GM23248 (cell line): ENCODE measurements at places on chromosomes 12 and 14.

DNA sequence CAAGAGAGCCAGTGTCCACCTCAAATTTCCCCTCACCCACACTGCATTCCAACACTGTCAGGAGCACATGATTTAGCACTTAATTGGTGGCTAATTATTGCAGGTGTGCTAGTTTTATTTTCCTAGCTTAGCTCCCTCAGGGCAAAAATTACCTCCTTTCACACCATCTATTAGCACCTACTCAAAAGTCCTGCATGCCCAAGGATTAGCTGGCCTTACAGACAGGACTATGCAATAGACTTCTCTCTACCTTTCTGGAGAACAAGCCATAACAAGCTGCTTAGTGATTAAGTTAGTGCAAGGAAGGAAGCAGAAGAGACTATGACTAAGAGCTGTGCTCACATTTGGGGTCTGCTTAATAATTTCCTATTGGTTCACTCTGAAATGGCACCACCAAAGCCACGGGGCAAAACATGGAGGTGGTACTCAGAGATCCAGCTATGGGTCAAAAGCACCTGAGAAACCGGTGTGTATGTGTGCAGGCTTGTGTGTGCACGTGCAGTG lies 69.5 kb downstream of the STON2 start:
- DNase-seq: no peak

- DNase-seq: peak; percentile 22
Measured at GRCh38 chr12:21718403-21718802, 56.1 kb downstream of the KCNJ8 start.

GRCh38 chr12:122820838-122821271 lies 14.4 kb upstream of the HIP1R start:
- no peak for DNase-seq

GRCh38 chr14:59069163-59069854 lies 119.2 kb upstream of the DAAM1 start:
- no peak for DNase-seq

- DNase-seq: peak; percentile 9
Measured at GRCh38 chr14:54462048-54462447, 20.9 kb upstream of the CNIH1 start.

- no peak for DNase-seq
Measured at GRCh38 chr14:103830511-103831270, 16.7 kb downstream of the PPP1R13B start.

- DNase-seq: no peak
Measured at GRCh38 chr14:61992139-61992538, 229.9 kb downstream of the SNAPC1 start.

- no peak for DNase-seq
Measured at GRCh38 chr12:1435044-1435443, 159.3 kb downstream of the FBXL14 start.

DNA sequence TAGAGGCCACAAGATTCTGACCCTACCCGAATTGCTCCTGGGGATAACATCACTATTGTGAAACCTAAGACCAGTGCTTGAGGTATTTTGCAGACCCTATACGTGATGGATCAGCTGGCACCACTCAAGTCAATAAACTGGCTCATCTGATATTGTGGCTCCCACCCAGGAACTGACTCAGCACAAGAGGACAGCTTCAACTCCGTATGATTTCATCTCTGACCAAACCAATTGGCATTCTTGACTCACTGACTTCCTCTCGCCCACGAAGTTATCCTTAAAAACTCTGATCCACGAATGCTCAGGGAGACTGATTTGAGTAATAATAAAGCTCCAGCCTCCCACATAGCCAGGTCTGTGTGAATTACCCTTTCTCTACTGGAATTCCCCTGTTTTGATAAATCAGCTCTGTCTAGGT lies 1036.1 kb upstream of the TMEM132C start:
- DNase-seq: peak; percentile 96

- DNase-seq: peak; percentile 26
Measured at GRCh38 chr12:15208871-15209656, 12.2 kb downstream of the RERG start.

DNA sequence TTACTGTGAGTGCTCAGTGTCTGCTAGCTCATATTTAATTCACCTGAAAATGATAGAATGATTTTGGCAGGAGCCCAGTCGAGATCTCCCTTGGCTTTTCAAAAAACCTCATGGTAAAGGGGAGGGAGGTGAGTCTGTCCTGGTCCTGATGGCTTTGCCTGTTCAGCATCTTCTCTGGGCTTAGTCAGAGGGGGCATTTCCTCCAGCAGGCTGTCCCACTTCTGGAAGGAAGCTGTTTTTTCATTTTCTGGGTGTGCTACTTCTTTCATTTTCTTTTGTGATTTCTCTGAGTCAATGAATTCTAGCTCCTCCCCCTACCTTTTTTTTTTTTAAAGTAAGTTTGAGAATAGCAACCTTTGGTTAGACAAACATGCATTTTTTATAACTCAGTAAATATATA lies 58.8 kb downstream of the TMX1 start:
- DNase-seq: peak; percentile 30

- peak; percentile 51 for DNase-seq
Measured at GRCh38 chr12:112906712-112907414, at the start of gene OAS1. OAS1 (plus strand) TSS chr12:112906962; CDS start chr12:112907040, 78 bp downstream.

- peak; percentile 58 for DNase-seq
Measured at GRCh38 chr14:26008290-26008689, 589.5 kb downstream of the NOVA1 start.

- DNase-seq: no peak
Measured at GRCh38 chr12:20142316-20142715, 226.0 kb upstream of the PDE3A start.

GRCh38 chr14:71262441-71262840 lies 355.2 kb downstream of the PCNX1 start:
- peak; percentile 11 for DNase-seq
